IgD-negative memory B cell (primary cell): ENCODE measurements at places on chromosomes 2 and 18. TPM values are rescaled to one million over a fixed set of nuclear protein-coding genes. Genes with fewer than 3 reads are reported as not detected.

The COL4A4 gene
- polyA plus RNA-seq: 20.8 TPM

The PLCD4 gene
- polyA plus RNA-seq: 0.40 TPM

The LRRC30 gene
- polyA plus RNA-seq: not detected

The MEMO1 gene
- polyA plus RNA-seq: 32.0 TPM

The ZC3H15 gene
- 64.9 TPM for polyA plus RNA-seq

The HTRA2 gene
- 34.4 TPM for polyA plus RNA-seq
